ENCODE measurements at places on chromosomes 4 and X.

- no peak for DNase-seq
Measured at GRCh38 chr4:170391066-170391740, 301.4 kb upstream of the AADAT start.

GRCh38 chr4:108559068-108559793, 61.1 kb upstream of the RPL34 start:
- DNase-seq, result no peak

- DNase-seq, result no peak
Measured at GRCh38 chr4:74546057-74546456, 101.1 kb downstream of the AREG start.

DNA sequence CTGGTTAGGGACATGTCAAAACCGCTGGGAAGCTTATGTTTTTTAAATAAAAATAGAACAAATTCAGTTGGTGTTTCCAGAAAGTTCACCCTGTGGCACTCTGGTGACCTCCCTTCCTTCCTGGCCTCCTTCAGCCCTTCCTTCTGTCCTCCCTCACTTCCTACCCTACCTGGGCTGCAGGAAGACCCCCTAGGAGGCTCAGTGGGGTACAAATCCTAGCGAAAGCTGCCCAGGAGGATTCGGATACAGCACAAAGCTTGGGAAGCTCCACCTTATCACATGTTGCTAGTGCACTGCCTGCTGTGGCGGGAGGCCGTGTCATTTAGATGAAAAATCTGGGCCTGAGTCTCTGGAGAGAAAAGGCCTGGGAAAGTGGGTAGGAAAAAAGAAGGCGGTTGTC, 60.5 kb downstream of the FHDC1 start:
- DNase-seq, result no peak

DNA sequence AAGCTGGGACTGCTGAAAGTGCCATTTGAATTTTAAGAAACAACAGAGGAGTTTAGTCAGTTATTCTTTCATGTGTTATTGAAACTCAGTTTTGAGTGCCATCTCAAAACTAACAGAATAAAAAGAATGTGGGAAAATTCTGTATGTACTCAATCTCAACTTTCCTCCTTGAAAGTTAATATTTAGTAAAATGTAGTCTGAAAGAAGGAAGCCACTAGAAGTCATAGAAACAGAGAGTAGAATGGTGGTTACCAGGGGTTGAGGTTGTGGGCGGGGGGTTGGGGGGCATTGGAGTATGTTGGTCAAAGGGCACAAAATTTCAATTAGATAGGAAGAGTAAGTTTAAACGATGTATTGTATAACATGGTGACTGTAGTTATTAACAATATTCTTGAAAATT, 628.3 kb upstream of the MAGEB2 start:
- DNase-seq, result no peak

DNA sequence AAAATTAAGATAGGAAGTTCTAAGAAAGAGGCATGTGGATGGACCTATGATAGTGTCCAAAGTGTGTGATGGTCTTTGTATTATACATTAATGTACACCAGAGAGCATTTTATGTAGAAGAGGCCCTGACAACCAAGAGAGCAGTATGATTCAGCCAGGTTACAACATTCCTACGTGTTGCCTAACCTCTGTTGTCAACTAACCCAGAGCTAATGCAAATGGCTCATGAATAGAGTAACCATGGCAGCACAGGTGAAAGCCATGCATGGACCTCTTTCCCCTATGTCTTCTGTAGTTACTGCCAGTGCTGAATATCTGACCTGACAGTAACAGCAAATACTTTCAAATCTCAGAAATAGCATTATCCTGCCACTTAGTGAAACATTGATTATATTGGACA, 255.6 kb downstream of the NDST4 start:
- no peak for DNase-seq

DNA sequence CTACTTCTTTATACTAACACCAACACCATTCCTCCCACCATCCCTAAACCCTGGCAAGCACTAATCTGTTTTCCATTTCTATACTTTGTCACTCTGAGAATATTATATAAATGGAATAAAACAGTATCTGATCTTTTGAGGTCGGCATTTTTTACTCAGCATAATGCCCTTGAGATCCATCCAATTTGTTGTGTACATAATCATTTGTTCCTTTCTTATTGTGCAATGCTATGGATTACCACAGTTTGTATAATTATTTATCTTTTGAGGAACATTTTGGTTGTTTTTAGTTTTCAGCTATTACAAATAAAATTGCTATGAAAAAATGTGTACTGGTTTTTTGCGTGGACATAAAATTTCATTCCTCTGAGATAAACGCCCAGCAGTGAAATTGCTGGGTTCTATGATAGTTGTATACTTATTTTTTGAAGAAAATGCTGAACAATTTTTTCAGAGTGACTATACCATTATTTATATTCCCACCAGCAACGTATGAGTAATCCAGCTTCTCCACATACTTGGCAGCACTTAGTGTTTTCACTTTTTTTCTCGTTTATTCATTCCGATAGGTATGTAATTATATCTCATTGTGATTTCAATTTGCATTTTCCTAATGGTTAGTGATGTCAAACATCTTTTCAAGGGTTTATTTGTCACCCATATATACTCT, 154.3 kb upstream of the DCAF8L1 start:
- DNase-seq, result no peak

DNA sequence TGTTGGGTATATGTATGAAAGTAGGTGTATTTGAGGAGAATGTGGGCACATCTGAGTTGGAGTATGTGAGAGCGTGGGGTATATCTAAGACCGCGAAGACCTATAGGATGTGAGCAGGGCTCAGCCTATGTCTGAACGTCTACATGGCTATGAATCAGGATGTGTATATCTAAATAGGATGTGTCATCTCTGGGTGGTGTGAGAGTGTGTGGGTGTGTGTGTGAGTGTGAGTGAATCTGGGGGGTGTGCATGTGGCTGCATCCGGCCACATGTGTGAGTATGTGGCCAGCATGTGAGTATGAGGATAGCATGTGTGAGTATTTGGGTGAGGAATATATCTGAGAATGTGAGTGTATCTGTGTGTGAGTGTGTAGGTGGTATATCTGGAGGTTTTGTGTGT, 7.7 kb downstream of the GPR173 start:
- DNase-seq, result no peak

DNA sequence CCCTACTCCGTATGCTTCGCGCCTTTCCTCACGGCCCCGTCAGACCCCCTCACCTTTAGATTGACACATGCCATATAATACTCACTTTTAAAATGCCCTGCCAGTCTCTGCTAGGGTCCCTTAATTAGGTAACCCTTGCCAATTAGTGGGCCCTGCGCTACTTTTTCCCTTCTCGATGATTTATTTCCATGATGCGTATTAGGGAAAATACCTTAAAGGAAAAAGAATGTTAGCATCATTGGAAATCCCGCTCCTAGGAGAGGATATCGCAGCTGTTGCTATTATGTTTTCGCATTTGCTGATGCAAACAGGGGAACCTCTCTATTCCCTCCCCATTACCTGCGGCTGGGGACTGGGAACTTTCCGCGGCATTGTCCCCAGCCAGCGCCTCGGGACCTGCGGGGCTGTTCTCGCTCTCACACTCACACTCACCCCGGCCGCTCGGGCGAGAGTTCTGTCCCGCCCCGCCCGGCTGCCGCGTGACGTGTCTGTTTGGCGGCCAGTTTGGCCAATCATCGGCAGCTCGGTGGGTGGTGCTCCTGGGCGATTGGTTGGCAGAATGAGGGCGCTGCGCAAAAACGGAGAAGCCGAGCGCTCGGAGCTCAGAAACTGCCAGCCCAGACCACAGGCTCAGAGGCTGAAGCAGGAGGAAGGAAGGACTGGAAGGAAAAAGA, at the start of gene PCDH10:
TSS of gene PCDH10 (plus strand) at position 605 of the 674 bp plus-strand sequence. CDS start 847 bp downstream, outside the sequence.
- peak; percentile 73 for DNase-seq

DNA sequence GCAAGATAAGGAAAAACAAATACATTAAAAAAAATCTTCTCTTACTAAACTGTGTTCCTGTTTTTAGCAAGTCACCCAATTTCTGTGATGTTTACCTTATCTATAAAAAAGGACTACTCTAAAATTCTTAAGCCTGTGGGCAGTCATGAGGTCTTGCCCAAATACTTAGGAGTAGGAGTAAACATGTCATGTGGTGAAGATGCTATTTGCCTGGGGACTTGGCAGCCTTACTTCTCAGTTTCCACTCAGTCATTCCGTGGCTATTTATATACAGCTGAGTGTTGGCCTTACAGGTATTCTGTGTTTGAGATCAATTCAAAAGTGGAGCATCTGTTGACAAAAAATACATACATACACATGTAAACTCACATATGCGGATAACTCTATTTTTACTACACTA, 89.9 kb upstream of the TLR2 start:
- DNase-seq, result no peak

GRCh38 chr4:19314116-19314515, 937.6 kb upstream of the SLIT2 start:
- no peak for DNase-seq

DNA sequence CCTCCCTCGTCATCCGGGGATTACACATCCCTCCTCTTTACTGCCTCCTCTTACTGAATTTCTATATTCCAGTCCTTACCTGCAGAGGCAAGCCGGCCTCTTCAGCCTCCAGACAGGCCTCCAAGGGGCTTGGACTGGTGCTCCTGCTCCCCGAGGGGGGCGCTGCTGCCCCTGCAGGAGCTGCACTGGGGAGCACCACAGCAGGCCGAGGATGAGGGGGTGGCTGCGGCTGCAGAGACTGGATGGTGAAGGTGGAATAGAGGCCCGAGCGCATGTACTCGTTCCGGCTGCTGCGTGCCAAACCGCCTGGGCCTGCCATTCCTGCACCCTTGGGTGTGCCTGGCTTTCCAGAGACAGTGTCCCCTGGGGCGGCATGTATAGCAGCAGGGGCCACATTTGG, 9.1 kb upstream of the CFP start:
- no peak for DNase-seq

- DNase-seq, result no peak
Measured at GRCh38 chr4:140141210-140141835, 12.7 kb downstream of the MAML3 start.

GRCh38 chr4:100977746-100978397, 369.5 kb downstream of the PPP3CA start:
- no peak for DNase-seq

DNA sequence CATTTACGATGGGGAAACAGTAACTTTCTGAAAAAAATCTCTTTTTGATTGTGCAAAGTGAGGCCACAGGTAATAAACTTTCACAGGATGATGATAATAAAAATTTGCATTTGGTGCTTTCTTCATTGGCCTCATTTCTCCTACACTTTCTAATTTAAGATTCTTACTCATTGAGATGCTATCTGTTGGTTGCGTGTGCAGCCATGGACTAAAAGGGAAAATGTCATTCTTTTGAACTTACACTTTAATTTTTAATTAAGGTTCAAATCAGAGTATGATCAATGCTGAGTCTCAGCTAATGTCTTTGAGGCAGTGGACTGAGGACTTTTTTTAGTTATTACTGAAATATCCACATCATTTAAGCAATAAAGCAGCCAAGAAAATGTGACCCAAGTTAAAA, 87.6 kb downstream of the SEL1L3 start:
- DNase-seq, result no peak

GRCh38 chr4:88809101-88809500, 111.5 kb upstream of the NAP1L5 start:
- DNase-seq, result no peak

- no peak for DNase-seq
Measured at GRCh38 chr4:21012851-21013331, 312.6 kb downstream of the PACRGL start.

DNA sequence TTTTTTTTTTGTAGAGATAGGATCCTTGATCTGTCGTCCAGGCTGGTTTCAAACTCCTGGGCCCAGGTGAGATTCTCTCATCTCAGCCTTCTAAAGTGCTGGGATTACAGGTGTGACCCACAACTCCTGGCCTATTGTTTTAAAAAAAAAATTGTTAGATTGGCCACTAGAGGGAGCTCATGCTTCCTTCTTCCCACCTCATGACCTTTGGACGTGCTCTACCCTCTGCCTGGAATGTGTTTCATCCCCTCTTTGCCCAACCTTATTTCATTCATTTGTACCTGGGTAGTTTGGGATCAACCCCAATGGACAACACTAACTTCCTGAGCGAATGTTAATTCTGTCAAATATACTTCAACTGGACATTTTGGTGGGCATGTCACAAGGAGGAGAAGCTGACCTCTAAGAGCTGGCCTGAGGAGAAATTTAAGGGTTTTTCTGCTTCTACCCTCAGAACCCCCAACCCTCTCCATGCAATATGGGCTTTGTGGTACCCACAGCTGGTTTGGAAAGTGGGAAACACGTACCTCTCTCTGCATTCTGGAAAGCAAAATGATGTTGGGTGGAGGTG, 6.4 kb downstream of the PPEF2 start:
- DNase-seq, result peak; percentile 27

- no peak for DNase-seq
Measured at GRCh38 chr4:183503497-183504063, 1.3 kb upstream of the ING2 start.

GRCh38 chr4:167842487-167842886, 249.8 kb upstream of the ANXA10 start:
- no peak for DNase-seq

DNA sequence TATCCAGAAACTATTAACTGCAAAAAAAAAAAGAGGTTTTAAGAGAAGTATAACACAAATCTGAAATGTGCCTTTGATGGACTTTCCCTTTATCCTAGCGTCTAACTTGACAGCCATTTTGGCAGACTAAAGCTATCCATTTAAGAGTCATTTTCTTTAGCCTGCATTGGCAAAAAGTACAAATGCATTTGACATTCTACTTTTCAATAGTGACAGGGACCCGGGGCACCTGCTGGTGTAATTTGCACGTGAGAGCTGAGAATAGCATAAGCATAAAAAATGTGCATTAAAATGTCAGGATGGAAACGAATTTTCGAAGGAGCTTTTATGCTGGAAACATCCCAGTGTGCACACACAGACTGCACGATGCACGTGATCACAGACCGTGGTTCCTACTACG, 91.9 kb downstream of the DHRSX start:
- no peak for DNase-seq

GRCh38 chrX:1462596-1463251, 10.0 kb upstream of the ASMTL start:
- DNase-seq, result no peak

DNA sequence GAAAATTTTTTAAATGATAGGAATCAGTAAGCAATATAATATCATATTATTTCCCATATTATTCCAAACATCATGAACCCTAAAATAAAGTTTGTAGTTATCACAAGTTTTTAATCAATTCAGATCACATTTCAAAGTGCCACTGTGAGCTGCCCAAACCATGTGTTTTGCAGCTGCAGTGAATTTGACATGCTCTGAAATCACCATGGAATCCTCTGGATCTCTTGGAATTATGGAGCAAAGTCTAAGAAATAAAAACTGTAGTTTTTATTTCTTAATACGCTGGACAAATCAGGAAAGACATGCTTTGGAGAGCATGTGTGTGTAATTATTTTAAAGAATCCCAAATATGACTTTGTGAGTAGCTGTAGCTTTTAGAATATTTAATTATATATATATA, 262.7 kb downstream of the ANKRD50 start:
- DNase-seq, result no peak

- no peak for DNase-seq
Measured at GRCh38 chrX:130179170-130179569, 7.4 kb downstream of the RAB33A start.

- peak; percentile 79 for DNase-seq
Measured at GRCh38 chrX:46912098-46912602, at the start of gene JADE3. Gene JADE3, plus strand, starts transcription at chrX:46912421. Its CDS starts 72,474 bp downstream, at chrX:46984895.
